ENCODE measurements at places on chromosomes 1 and 21.

DNA sequence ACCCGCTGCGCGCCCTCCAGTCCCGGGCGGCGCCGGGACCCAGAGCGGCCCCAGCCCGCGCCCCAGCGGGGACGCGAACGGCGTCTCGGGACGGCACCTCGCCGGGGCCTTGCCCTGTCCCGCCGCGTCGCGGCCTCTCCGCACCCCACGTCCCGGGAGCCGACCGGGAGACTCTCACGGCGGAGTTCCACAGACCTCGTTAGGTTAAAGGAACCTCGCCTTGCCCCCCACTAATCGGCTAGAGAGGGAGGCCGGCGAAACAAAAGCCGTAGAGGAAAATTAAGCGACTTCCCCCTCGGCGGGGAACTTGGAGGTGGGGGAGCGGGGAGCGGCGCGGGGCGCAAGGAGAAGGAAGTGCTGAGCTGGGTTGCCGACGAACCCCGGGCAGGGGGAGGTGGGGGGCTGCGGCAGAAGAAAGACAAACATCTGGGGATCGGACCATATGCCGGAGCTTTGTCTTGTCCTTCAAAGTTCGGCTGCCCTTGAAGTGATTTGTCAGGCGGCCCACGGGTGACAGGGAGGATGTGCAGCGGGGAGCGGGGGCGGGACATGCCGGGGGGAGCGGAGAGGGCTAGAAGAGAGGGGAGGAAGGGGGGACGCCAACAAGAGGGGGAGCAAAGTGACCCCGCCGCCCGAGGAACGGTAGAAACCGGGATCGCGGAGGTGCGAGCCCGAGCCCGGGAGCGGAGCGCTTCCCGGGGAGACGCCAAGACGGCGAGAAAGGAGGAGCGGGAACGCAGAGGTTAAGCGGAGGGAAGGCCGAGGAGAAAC, 120.0 kb upstream of the RRP15 start:
- DNase-seq: no peak

- peak; percentile 27 for DNase-seq
Observed at GRCh38 chr1:8497210-8497819, 179.4 kb downstream of the SLC45A1 start.

DNA sequence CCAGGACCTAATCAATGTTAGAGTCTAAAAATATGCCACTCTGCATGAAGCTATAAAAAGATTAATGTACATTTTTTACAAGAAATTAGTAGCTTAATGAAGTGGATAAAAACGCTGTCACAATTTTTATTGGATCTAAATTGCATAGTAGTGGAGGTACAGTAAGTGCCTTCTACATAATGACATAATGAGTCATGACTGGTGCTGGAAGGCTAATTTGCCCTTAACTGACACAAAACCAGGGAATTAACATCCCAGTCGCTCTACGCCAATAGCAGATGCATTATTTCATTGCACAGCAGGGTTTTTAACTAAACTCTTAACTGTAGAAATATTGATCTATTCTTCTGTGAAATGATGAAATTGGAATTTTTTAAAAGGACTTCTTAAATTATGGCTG, 33.3 kb downstream of the RRAGC start:
- no peak for DNase-seq

GRCh38 chr1:114218361-114219171, 64.9 kb upstream of the SYT6 start:
- no peak for DNase-seq

- no peak for DNase-seq
Observed at GRCh38 chr1:234932511-234933430, 195.9 kb downstream of the TOMM20 start.

DNA sequence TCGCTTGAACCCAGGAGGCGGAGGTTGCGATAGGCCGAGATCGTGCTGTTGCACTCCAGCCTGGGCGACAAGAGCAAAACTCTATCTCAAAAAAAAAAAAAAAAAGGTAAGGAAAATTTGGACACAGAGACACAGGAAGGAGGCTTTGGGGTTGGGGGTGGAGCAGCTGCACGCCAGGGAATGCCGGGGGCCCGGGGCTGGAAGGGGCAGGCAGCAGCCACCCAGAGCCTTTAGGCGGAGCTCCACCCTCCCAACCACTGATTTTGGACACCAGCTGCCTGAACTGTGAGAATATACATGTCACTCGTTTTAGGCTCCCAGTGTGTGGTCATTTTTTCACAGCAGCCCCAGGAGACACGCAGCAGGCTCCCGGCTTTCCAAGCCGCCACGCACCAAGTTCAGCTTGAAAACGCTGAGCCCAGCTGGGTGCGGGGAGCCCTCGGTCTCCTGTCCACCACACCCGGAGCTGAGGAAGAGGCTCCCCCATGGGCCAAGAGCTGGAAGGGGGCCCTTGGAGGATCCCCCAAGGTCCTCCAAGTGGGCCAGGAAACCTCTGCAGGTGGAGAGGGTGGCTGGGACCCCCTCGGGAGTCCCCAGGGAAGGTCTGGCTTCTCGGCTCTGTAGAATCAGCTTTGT, 5.9 kb upstream of the FAAP20 start:
- DNase-seq: no peak

GRCh38 chr1:119475866-119476439, 31.1 kb upstream of the HSD3B1 start:
- no peak for DNase-seq

DNA sequence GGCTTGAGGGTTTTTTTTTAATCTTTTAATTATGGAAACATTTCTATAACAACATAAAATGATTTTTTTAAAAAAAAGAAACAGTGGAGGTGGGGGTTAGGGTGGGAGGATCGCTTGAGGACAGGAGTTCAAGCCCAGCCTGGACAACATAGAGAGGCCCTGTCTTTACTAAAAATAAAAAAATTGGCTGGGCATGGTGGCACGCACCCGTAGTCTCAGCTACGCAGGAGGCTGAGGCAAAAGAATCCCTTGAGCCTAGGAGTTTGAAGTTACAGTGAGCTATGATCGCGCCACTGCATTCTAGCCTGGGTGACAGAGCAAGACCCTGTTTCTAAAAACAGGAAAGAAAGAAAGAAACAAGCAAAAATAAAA, 32.2 kb upstream of the RNF11 start:
- no peak for DNase-seq

- DNase-seq: no peak
Observed at GRCh38 chr1:76086597-76086996, 12.1 kb downstream of the ST6GALNAC3 start.

Data from brain pericyte (primary cell).